ENCODE measurements at places on chromosomes 1 and 21. TPM values are rescaled to one million over a fixed set of nuclear protein-coding genes. Genes with fewer than 3 reads are reported as not detected.

H6PD gene
- total RNA-seq = 29.0 TPM

SLC9C2 gene
- not detected for total RNA-seq

FMO2 gene
- total RNA-seq = not detected

GNAT2 gene
- not detected for total RNA-seq

CA6 gene
- total RNA-seq = not detected

LEMD1 gene
- total RNA-seq = not detected

RGS1 gene
- total RNA-seq = not detected

ROR1 gene
- total RNA-seq = 10.9 TPM

KCNN3 gene
- total RNA-seq = 0.85 TPM

PPFIA4 gene
- 0.16 TPM for total RNA-seq

CNKSR1 gene
- not detected for total RNA-seq

PCAT6 gene
- total RNA-seq = 1.7 TPM

SLAMF6 gene
- not detected for total RNA-seq

LYPLAL1 gene
- total RNA-seq = 25.4 TPM

RNPC3 gene
- total RNA-seq = 12.2 TPM

All from endothelial cell of umbilical vein (primary cell).